ENCODE measurements at places on chromosomes 2 and 18.
A peak's percentile ranks its signal among the peaks of the same experiment; 100 is the strongest.

GRCh38 chr2:105427485-105427884 lies 28.6 kb upstream of the FHL2 start:
- H3K27me3 ChIP-seq: no peaks in the 10 kb centered on the region
- no peak for DNase-seq
- no peak overlapping the region for H3K27ac ChIP-seq
- peaks cover 21% of the 10 kb centered on the region for H3K4me1 ChIP-seq
- H3K36me3 ChIP-seq: no peaks in the 10 kb centered on the region

- H3K27me3 ChIP-seq: no peaks in the 10 kb centered on the region
- H3K27ac ChIP-seq: no peak overlapping the region
- H3K36me3 ChIP-seq: peaks cover 6% of the 10 kb centered on the region
- no peak overlapping the region for H3K4me3 ChIP-seq
- no peak for DNase-seq
These were observed 37.3 kb upstream of the ASPRV1 start for GRCh38 chr2:69998761-69999160.

GRCh38 chr2:104952976-104953375 lies 84.9 kb upstream of the MRPS9 start:
- peaks cover 4% of the 10 kb centered on the region for H3K27me3 ChIP-seq
- H3K4me3 ChIP-seq: no peak overlapping the region
- no peak for DNase-seq

- H3K27me3 ChIP-seq: no peaks in the 10 kb centered on the region
- H3K27ac ChIP-seq: peak overlapping the region; percentile 89
- H3K4me1 ChIP-seq: peaks cover 52% of the 10 kb centered on the region
- H3K36me3 ChIP-seq: no peaks in the 10 kb centered on the region
These were observed 61.4 kb upstream of the REL start for GRCh38 chr2:60819936-60820335.

- peaks cover 11% of the 10 kb centered on the region for H3K4me1 ChIP-seq
- no peak overlapping the region for H3K4me3 ChIP-seq
- H3K27ac ChIP-seq: no peak overlapping the region
- H3K27me3 ChIP-seq: peaks cover 34% of the 10 kb centered on the region
- no peak for DNase-seq
These were observed 217.7 kb downstream of the GBX2 start for GRCh38 chr2:235950473-235950809.

Measured in activated naive CD4-positive, alpha-beta T cell treated with anti-CD3 and anti-CD28 coated beads for 36 hours (primary cell).